ENCODE measurements at places on chromosomes 2 and 18.

- DNase-seq, result no peak
Measured at GRCh38 chr2:228224410-228224809, 42.9 kb upstream of the SPHKAP start.

- DNase-seq, result no peak
Measured at GRCh38 chr2:150784389-150784788, 296.9 kb upstream of the RND3 start.

- DNase-seq, result no peak
Measured at GRCh38 chr2:160257743-160258491, 57.8 kb upstream of the ITGB6 start.

DNA sequence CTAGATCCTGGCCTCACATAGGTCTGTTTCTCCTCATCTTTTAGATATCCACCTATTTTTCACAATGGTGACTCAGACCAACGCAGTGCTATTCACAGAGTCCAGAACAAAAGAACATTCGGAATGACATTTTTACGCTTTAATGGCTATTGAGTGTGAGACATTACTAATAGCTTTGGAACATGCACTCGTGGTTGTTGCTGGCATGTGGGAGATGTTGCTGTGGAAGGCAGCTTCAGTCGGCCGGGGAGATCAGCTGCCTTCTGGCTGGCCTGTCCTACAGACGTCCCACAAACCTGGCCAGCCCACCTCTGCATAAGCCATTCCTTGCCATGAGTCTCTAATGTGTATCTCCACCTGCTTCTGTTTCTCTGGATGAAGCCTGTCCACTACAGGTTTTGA is 3.4 kb downstream of the MBP start:
- DNase-seq, result no peak

DNA sequence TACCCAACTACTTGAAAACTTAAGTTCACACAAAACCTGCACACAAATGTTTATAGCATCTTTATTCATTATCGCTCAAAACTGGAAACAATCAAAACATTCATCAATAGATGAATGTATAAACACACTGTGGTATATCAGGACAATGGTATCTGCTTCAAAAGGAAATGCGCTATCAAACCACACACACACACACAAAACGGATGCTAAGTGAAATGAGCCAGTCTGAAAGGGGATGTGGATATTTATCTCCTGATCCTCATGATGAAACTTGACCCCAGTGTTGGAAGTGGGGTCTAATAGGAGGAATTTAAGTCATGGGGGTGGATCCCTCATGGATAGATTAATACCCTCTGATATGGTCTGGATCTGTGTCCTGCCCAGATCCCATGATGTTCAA is 22.0 kb downstream of the PDCL3 start:
- DNase-seq, result no peak

DNA sequence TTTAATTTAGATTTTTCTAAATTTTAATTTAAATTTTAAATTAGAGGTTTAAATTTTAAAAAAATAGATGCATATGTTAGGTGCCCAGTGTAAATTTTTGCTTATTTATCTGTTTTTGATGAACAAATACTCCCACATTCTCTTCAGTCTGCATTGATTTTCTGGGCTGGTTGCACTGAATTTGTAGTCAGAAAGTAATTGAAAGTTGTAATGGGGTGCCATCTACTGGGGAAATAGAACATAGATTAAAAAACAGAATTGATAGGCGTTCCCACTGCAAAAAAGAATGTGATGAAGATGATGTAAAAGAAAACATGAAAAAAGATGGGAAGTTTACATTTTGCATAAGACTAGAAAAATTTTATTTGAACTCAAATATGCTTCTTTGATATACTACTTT is 51.7 kb upstream of the CCDC85A start:
- no peak for DNase-seq

- no peak for DNase-seq
Measured at GRCh38 chr18:45556222-45556621, 59.1 kb upstream of the SLC14A2 start.

DNA sequence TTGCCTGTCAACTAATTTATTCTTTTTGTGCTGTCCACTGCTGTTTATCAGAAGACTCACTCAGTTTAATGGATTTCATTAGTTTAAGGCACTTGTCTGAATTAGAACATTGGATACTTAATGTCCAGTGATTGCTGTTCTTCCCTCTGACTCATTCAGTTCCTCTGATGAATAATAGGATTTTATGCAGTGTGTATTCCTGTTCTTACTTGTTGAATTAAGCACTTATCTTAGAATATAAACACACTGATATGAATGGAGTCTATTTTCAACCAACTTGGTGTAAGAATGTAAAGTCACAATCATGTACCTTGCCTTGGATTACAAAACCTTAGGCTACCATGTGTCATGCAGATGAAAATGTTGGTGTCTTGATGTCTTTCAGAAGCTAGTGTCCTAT is 87.0 kb upstream of the PROKR1 start:
- no peak for DNase-seq

GRCh38 chr18:2201036-2201600 is 370.2 kb downstream of the METTL4 start:
- no peak for DNase-seq

- no peak for DNase-seq
Measured at GRCh38 chr2:218371983-218372350, 10.1 kb upstream of the SLC11A1 start.

DNA sequence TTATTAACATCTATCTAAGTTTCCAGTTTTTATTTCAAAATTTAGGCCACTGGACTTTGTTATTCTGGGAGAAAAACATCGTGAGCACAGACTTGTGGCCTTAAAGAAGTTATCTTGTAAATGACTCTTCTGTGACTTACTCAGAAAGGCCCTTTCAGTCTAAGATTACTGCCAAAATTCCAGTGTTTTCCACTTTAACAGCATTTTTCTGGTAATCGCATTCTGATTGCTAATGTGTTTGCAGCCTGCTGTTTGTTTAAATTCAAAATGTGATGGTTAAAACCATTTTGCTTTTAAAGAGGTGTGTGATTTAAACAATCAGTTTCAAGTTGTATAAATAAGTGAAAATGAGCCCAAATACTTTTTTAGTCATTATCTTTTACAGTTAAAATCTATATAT is 136.7 kb upstream of the DAPL1 start:
- DNase-seq, result no peak

- no peak for DNase-seq
Measured at GRCh38 chr18:13232971-13233786, 14.6 kb downstream of the LDLRAD4 start.

DNA sequence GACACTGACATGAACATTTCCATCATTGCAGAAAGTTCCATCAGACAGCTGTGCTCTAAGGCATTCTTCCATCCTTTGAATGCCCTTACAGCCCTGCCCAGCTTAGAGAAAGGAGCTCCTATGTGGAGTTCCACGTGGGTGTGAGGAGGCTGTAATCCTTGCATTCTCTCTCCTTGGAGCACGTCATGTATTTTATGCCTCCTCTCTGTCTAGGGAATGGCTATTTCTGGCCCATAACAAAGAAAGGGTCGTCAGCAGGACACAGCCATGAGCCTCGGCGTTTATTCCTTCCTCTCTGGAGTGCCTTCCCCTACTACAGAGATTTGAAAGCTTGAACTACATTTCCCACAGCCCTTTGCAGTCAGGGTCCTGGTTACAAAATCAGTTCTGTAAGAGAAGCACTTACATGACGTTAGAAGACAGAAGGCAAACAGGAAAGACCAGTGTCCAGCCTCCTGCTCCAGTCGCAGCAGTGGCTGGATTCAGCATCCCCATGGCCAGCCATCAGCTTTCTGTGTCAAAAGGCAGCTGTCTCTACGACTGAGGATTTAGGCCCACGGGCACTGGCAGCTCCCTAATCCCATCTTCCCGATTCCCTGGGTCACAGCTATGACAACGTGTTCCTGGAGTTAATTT is 234.9 kb downstream of the TFCP2L1 start:
- DNase-seq, result no peak

DNA sequence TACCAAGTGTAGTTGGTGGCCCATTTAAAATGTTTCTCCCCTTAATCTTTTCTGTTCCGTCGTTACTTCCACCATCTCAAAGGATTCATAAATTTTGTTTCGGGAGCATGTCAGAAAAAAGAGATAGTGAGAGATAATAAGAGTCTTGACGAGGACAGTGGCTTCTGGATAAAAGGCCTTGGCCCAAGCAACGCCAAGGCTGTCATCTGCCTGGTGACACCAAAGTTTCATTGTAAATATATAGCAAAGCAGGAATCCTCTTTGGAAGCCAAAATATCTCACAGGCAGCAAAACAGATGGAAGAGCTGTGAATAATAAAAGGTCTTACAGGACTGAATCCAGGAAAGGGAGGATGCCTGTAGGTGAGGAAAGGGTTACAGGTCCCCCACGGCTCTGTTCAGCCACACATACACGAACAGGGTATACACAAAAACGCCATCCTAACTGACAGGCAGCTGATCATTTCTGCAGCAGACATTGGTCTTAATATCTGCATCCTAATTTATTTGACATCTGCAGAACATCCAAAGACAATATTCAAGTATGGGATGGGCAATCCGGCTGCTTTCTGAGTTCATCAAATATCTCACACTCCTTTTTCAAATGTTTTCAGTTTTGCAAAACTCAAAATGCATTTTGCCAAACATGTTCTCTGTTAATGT is 382.8 kb downstream of the OSR1 start:
- no peak for DNase-seq

DNA sequence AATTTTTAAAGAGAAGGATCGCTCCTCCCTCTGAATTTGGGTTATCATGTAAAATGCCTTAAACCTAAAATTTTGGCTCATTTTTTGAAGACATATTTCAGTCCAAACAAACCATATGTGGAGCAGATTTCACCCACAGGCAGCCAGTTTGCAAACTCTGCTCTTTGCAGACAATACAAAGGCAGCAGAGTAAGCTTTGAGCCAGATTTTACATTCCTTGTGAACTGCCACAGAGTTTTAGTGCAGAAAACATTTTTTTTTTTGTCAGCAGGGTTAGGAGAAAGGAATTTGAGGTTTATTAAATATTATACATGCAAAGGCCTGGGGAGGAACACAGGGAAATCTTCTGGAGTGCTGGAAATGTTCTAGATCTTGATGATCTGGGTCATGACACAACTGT is 171.9 kb upstream of the FN1 start:
- no peak for DNase-seq

DNA sequence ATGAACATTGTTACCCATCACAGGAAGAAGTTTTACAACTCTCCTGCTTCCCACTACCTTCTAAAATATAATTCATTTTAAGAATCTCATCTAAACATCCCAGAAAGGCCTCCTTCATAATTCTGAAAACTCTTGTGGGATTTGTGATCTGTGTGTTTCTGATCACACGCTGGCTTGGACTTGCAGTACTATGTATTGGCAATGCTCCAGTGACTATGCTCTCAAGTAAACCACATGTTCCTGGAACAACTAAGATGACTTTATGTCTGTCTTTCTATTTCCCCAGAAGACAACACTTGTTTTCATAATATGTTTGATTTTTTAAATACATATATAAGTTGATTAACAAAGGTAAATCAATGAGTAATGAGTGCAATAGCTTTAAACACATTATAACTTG is 376.6 kb upstream of the NETO1 start:
- no peak for DNase-seq

DNA sequence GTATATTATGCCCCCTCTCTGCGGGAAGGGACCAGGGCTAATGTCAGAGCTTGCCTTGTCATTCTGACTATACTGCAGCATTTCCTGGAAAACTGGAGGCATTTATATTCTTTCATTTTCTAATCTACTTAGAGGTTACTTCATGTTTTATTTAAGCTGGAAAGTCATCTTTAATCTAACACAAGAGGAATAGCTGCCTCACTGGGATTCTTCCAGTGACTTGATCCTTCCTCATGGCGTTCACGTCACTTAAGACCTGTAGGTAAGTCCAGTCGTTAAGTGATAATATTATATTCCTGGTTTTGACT is 727.6 kb upstream of the DDX18 start:
- no peak for DNase-seq

GRCh38 chr2:240448387-240449274 is 13.2 kb downstream of the GPC1 start:
- DNase-seq, result no peak

DNA sequence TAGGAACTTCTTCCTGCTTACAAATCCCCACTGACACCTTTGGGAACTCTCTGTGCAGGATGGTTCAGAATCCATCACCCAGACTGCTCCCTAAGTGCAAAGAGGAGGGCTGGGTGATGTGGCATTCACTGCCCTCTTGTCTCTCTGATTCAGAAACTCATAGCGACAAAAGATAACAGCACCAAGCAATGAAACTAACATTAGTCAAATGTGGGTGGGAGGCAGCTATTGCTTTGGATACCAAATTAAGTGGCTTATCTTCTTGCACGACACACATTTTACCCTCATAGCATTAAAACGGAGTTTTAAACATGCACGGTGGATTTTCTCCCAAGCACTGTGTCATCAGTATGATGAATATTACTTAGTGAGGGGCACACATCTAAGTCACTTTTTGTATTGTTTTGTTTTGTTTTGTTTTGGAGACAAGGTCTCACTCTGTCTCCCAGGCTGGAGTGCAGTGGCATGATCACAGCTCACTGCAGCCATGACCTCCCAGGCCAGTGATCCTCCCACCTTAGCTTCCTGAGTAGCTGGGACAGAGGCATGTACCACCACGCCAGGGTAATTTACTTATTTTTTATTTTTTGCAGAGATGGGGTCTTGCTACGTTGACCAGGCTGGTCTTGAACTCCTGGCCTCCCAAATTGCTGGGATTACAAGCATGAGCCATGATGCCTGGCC is 40.9 kb upstream of the NEB start:
- no peak for DNase-seq

- no peak for DNase-seq
Measured at GRCh38 chr2:86300496-86300895, 36.9 kb downstream of the REEP1 start.

DNA sequence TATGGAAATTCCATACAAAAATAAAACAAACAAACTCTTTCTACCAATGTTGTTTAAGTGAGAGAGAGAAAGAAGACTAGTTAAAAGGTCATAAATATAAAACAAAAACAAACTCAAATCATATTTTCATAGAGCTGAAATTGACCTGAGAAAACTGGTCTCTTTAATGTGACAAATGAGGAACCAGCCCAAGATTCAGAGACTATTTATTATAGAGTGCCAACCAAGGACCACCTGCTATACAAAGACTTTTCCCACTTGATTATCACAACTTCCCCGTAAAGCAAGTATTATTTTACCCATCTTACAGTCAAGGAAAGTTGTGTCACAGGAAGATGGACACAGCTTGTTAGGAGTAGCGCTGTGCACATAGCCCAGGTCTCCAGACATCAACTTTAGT is 13.3 kb downstream of the ANKRD44 start:
- no peak for DNase-seq
